ENCODE measurements at places on chromosomes 3 and 15.
A peak's percentile ranks its signal among the peaks of the same experiment; 100 is the strongest.

- DNase-seq: no peak
These were observed 229.9 kb upstream of the GADL1 start for GRCh38 chr3:31124373-31124772.

GRCh38 chr3:188037195-188037718 lies 116.7 kb upstream of the LPP start:
- no peak for DNase-seq

DNA sequence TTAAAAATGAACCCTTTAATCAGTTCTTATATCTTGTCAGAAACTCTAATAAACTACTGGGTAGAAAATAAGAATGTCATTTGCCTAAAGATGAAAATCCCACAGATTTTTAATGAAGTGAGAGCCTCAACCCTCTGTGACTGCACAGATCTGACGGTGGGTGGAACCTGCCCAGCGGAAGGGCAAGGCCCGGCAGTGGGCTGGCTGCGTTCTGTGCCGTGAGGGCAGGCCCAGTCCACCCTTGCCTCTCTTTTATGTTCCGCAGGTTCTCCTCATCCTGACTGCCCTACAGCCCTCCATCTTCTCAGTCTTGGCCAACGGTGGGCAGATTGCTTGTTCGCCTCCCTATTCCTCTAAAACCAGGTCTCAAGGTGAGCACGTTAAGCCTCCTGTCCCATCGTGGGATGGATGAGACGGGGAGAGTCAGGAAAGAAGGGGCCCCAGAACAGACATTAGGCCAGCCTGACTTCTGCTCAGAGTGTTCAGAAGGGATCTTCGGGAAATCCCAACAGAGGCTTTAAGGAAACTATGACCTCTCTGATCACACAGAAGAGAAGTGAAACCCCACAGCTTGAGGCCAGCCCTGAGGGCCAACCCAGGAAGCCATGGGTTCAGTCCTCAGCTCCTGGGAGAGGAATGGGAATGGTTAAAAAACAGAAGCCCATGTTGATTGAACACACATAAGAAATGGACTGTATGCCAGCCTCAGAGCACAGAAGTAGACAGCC lies 16.0 kb downstream of the SLC51A start:
- no peak for DNase-seq

- no peak for DNase-seq
These were observed 533.5 kb downstream of the NAALADL2 start for GRCh38 chr3:175392653-175393052.

DNA sequence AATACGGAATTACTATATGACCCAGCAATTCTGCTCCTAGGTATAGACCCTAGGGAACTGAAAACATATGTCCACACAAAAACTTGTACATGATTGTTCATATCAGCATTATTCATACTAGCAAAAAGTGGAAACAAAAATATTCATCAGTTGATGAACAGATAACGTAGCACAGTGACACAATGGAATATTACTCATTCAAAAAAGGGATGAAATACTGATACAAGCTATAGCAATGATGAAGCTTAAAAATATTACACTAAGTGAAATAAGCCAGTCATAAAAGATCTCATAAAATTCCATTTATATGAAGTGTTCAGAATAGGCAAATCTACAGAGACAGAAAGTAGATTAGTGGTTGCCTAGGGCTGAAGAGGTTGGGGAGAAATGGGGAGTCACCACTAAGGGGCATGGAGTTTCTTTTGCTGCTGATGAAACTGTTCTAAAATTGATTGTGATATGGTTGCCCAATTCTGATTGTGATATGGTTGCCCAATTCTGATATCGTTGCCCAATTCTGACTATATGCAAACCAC lies 10.5 kb downstream of the C15orf61 start:
- DNase-seq: peak; percentile 29

Data from RWPE1 (cell line).